Hepatic stellate cell (primary cell): ENCODE measurements at places on chromosomes 2 and 18.

GRCh38 chr2:112692495-112692911, 28.3 kb upstream of the NT5DC4 start:
- DNase-seq = peak; percentile 94

DNA sequence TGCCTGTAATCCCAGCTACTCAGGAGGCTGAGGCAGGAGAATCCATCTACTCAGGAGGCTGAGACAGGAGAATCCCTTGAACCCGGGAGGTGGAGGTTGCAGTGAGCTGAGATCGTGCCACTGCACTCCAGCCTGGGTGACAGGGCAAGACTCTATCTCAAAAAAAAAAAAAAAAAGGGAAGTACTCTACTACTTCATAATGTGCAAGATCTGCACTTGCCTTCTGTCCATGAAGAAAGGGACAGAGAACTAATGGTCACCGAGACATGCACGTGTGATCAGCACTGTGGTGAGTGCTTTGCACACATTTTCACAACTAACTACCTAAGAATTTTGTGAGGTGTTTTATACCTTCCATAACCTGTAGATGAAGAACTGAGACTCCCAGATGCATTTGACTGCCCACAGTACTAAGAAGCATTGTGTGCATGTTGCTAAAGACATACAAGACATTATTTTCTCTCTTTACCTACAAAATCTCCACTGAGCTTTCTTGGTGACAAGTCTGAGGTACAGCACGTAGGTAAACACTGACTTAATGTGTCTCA, 784.8 kb upstream of the ID2 start:
- no peak for DNase-seq

DNA sequence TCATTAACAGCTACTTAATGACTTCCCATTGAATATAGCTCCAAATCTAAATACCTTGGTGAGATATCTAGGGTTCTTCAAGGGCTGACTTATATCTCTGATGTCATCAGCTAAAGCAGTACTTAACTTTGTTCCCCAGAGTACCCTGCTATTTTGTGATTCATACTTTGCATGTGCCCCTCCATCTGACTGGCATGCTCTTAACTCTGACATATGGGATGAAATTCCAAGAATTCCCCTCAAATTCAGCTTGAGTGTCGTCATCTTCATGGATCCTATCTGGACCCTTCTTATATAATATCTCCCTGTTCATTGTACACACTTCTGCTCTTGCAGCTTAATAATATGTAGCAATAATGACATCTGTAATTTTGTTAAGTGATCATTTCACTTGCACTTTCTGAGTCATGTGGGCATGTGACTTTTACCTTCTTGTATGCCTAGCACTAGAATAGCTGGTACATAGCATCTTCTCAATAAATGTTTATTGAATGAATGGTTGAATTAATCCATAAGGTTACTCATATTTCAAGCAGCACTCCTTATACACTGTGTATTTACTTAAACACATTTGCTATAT, 172.9 kb downstream of the WDR7 start:
- DNase-seq = no peak

GRCh38 chr2:88754585-88755320, 63.3 kb downstream of the RPIA start:
- no peak for DNase-seq

DNA sequence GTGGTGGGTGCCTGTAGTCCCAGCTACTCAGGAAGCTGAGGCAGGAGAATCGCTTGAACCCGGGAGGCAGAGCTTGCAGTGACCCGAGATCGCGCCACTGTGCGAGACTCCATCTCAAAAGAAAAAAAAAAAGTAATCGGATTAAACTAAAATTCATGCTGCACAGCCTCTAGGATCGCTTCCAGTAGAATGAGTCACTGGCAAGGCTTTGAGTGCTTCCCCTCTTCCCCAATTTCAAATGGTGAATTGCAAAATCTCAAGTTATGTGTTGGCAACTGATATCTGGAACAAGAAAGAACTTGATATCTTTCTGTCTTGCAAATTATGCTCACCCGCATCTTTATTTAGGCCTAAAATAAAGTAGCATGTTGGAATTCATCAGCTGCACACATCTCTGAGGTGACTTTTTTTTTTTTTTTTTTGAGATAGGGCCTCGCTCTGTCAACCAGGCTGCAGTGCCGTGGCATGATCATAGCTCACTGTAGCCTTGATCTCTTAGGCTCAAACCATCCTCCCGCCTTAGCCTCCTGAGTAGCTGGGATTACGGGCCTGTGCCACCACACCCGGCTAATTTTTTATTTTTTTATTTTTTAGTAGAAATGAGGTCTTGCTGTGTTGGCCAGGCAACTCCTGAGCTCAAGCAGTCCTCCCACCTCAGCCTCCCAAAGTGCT, 12.7 kb downstream of the TTC39C start:
- DNase-seq = no peak

- DNase-seq = peak; percentile 43
Observed at GRCh38 chr2:223995569-223995968, 38.3 kb downstream of the MRPL44 start.

- DNase-seq = no peak
Observed at GRCh38 chr2:233079953-233080835, 20.1 kb downstream of the INPP5D start.

- DNase-seq = peak; percentile 36
Observed at GRCh38 chr2:170715062-170715931, at the start of gene SP5. Gene SP5 (plus strand): TSS chr2:170715337. CDS start chr2:170715513, 176 bp downstream.

GRCh38 chr2:133365117-133365516, 203.1 kb downstream of the NCKAP5 start:
- DNase-seq = no peak

GRCh38 chr2:224645722-224646121, 60.6 kb upstream of the CUL3 start:
- no peak for DNase-seq

DNA sequence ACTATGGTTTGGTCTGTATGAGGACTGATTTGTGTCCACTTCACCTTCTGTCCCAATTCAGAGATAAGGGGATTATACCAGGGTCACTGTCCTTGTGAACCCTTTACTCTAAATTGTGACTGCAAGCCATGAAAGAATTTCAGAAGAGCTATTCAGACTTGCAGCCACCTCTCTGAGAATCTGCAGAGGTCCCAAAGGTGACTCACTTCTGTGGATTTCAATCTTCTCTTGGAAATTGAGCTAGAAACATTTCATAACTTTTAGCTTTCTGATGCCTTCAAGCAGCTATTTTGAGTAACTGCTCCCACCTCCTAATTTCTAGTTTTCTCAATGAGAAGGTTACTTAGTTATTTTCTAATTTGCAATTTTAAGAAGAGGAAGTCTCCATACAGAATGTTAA, 1242.4 kb upstream of the ACVR2A start:
- DNase-seq = no peak

DNA sequence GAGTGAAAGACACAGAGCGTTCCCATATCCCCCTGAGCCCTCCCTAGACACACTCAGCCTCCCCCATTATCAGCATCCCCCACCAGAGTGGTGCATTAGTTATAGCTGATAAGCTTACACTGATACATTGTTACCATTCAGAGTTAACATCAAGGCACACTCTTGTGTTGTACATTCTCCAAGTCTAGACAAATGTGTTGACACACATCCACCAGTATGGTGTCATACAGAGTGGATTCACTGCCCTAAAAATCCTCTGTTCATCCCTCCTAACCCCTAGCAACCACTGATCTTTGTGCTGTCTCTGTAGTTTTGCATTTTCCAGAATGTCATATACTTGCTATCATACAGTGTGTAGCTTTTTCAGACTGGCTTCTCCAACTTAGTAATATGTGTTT, 78.0 kb upstream of the RPL31 start:
- no peak for DNase-seq

- DNase-seq = no peak
Observed at GRCh38 chr2:101787097-101787496, 89.6 kb downstream of the MAP4K4 start.

GRCh38 chr2:32931945-32932709, 14.6 kb upstream of the LTBP1 start:
- no peak for DNase-seq

DNA sequence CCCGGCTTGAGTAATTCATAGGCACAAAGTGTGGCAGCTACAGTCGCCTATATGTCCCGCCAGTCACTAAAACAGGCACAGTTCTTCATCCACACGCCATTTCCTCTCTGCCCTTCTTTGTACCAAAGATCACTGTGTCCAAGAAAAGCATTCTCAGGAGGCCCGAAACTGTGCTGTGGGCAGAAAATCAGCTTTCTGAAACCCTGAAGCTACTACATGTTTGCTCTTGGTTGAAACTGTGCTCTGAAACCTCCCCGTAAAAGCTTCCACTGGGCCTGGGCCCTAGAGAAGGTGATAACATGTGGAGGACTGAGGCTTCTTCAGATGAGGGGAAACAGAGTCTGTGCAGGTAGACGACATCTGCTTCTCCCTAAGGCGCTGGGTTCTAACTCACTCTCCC, 75.6 kb upstream of the ID2 start:
- no peak for DNase-seq

- no peak for DNase-seq
Observed at GRCh38 chr18:8088626-8089025, 520.6 kb upstream of the RAB12 start.

- DNase-seq = peak; percentile 11
Observed at GRCh38 chr18:74963820-74964446, 245.0 kb downstream of the PTGR3 start.

GRCh38 chr2:215186021-215186420, 47.6 kb upstream of the ABCA12 start:
- DNase-seq = no peak

GRCh38 chr2:287911-288757, at the start of gene ALKAL2:
Gene ALKAL2 (minus strand): TSS chr2:288091. CDS start chr2:287835, 256 bp downstream.
- DNase-seq = no peak

DNA sequence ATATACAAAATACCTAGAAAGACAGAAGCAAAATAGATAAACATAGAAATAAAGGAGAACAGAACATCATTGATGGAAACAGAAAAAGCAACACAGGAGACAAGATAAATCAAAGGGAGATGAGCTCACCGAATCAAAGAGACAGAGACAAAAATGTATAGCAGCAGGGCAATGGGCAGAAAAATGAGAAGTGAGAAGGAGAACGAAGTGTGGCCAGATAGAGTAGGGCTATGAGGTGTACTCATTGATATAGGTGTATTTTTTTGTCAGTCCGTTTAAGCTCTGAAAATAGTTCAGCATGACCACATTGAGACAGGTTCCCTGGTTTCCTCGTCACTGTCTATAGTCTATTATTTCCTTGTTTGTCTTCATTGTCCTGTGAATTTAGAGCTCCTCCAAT, 55.1 kb downstream of the SP100 start:
- DNase-seq = no peak

GRCh38 chr2:222362336-222362735, 62.0 kb upstream of the SGPP2 start:
- DNase-seq = no peak

GRCh38 chr18:75433098-75433497, 5.6 kb upstream of the SMIM21 start:
- no peak for DNase-seq

GRCh38 chr2:64918220-64918886, 70.8 kb upstream of the SLC1A4 start:
- DNase-seq = no peak

- no peak for DNase-seq
Observed at GRCh38 chr2:69285379-69285894, 101.6 kb downstream of the GFPT1 start.

- DNase-seq = no peak
Observed at GRCh38 chr2:227568852-227569169, 29.9 kb upstream of the SCYGR2 start.

DNA sequence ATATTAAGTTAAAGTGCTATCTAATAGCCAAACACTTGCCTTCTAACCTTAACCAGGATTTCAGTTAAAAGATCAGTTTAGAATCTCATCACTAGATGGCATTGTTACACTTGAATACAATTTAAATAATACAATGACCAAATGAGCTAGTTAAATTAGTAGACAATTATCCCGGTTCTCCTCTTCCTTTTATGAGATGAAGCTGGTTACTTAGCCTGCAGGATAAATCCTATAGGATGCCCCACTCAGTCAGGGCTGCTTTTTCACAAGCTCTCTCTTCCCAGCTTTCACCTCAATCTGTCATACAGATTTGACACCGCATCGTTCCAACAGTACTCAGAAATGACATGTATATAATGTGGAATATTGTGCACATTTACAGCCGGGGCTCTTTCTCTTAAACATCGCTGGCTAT, 678.8 kb downstream of the KCNJ3 start:
- DNase-seq = no peak

GRCh38 chr18:21489919-21490495, 110.5 kb downstream of the ESCO1 start:
- DNase-seq = no peak

DNA sequence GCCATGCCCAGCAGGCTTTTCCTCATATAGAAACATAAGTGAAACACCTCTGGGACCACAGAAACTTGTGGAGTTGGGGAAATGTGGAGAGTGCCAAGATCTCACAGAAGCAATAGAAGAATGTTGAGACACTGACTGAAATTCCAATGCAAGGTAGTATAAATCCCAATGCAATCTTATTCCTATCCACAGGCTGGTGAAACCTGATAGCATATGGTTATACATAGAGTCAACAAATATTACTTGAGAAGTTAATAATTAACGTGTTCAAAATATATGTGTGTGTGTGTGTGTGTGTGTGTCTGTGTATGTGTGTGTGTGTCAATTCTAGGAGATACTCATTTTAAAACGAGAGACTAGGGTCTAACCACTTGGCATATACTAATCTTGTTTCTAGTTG, 776.8 kb upstream of the ACVR2A start:
- DNase-seq = no peak

DNA sequence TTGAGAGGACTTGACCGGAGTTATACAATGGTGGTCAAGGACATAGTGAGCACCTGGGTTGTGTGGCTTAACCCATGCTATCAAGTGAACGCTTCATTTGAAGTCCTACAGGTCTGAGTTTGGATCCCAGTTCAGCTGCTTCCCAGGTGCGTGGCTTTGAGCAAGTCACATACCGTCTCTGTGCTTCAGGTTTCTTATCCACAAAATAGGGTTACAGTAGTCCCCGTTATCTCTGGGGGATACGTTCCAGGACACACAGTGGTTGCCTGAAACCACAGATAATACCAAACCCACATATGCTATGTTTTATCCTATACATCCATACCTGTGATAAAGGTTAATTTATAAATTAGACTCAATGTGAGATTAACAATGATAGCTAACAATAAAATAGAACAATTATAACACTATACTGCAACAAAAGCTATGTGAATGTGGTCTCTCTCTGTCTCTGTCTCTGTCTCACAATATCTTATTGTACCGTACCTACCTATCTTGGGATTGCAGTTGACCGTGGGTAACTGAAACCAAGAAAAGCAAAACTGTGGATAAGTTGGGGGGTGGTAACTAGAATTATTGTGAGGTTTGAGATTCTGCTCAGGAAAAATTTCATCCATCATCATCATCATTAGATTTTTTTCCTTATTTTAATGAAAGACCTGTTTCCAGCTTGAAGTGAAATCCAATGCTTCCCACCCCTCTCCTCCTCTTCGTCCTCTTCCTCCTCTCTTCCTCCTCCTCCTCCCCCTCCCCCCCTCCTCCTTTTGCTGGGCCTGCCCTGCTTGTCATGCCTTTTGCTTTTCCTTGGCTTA, 22.7 kb downstream of the LBH start:
- DNase-seq = no peak

GRCh38 chr2:134917360-134917865, 1.2 kb upstream of the CCNT2 start:
- no peak for DNase-seq
